ENCODE measurements at places on chromosomes 2 and 18. TPM values are rescaled to one million over a fixed set of nuclear protein-coding genes. Genes with fewer than 3 reads are reported as not detected.

DNA sequence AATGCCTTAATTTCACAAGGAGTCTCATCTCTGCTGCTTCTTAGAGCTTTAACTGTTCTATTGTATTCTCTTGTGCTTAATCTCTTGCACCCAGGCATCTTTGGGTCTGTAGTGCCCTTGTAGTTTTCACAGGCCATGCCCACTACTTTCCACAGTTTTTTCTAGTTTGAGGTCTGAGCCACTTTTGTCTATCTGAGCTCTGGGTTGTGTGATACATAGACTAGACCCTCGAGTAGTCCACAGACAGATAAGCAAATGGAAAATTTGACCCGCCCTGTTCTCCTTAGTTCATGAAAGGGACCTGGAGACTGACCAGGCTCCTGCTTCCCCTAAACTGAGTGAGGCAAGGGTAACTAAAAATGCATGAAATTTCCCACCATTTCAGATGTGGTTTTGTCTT, 466.8 kb upstream of the ZEB2 start:
- no peak for DNase-seq

DNA sequence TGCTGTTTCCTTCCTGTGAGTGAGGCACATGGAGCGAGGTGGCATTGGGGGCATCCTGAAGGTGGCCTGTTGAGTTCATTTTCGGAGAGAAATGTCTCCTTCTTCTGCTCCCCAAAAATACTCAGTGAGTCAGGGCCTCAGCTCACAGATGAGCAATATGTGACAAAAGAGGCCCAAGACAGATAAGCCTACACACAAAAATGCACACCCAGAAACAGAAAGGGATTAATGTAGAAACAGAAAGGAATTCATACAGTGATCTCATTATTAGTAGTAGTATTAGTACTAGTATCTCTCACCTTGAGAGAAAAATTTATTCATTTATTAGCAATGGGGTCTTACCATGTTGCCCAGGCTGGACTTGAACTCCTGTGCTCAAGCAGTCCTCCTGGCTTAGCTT, 5.1 kb downstream of the GPR75 start:
- no peak for DNase-seq

GRCh38 chr18:62987859-62988258, 272.5 kb downstream of the PHLPP1 start:
- DNase-seq, result no peak

DNA sequence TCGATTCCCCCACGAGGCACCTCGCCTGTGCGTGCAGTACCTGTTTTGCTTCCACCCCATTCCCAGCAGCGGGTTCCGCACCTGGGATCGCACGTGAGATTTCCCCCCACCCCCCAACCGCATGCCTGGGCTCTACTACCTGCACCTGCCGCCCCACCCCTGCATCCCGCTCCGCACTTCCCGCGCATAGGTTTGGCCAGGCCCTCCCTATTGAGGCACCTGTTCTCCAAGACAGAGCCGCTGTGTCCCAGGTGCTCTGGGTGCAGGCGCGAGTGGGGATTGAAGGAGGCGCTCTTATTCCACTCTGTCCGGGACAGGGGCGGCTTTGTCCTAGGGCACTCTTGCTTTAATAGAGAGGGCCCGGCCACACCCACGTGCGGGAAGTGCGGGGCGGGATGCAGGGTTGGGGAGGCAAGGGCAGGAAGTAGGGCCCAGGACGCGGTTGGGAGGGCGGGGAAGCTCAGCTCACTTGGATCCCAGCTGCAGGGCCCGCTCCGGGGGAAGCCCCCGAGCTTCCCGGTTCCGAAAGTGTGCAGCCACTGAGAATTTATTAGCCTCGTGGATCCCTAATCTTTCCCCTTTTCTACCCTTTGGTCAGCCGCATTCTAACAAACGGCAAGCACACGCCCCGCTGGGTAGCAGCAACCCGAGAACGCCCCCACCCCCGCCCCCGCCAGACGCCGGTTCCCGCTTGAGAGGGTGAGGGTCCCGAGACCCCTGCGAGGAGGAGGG, 670 bp upstream of the MOCOS start:
- DNase-seq, result no peak

- no peak for DNase-seq
These were observed 22.8 kb downstream of the ASB18 start for GRCh38 chr2:236241181-236242056.

GRCh38 chr2:240823449-240824336, 3.7 kb upstream of the KIF1A start:
- DNase-seq, result no peak

DNA sequence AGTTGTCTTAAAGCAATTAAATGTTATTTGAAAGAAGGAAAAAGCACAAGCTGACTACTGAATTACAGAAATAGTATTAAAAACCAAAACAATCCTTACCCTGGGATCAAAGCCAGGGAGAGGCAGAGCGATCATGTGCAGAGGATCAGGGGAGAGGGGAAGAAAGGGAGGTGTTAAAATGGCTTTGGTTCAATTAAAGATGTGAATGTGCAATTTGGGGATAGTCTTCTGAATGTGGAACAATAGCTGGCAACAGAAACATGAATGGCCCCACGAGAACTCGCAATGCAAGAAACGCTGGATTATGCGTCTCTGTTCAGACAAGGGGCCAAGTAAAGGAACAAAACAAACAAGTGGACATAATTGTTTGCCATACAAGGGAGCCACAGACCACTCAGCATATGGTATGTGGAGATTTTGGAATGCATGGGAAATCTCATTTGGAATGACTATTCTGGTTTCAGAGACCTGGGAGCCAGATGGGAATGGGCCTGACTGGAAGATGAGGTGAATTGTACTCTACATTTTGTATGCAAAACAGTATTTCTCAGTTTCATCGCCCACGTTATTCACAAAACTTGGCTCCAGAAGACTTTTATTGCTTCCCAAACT, 155.4 kb downstream of the SLC4A3 start:
- no peak for DNase-seq

DNA sequence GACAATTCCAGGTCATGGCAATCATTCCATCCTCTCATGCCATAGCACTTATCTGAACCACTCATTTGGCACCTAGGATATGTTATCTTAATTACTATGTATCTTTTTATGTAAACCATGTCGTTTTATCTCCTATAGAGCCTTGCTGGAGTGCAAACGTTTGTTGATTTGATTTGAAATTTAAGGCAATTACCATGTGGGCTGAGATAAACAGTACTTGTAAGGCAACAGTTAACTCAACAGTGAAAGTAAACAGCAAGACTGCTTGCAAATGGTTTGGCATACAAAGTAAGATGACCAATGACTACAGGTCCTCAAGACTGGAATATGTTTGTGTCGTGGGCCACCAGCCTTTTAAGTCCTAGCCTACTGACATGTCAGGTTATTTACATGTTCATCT, 133.7 kb upstream of the ZFP36L2 start:
- no peak for DNase-seq

GRCh38 chr2:136020831-136021230, 35.4 kb upstream of the DARS1 start:
- DNase-seq, result no peak

- no peak for DNase-seq
These were observed 93.2 kb downstream of the MIB1 start for GRCh38 chr18:21833604-21834298.

- DNase-seq, result no peak
These were observed 13.2 kb downstream of the DYSF start for GRCh38 chr2:71466301-71467179.

GRCh38 chr2:43218155-43218701, 8.2 kb downstream of the ZFP36L2 start:
- no peak for DNase-seq

- DNase-seq, result peak; percentile 62
These were observed 7.0 kb downstream of the ZSWIM2 start for GRCh38 chr2:186841940-186842339.

GRCh38 chr2:86484385-86484784, 43.2 kb downstream of the KDM3A start:
- no peak for DNase-seq

GNLY gene
- total RNA-seq, result not detected

SERPINB7 gene
- total RNA-seq, result 301 TPM

TCF23 gene
- not detected for total RNA-seq

SAG gene
- total RNA-seq, result not detected

PCBP1 gene
- total RNA-seq, result 265 TPM

UGT1A3 gene
- not detected for total RNA-seq
